ENCODE measurements at places on chromosomes 1 and 21.

- no peak for DNase-seq
Measured at GRCh38 chr1:50977575-50978143, 7.6 kb downstream of the CDKN2C start.

- DNase-seq, result no peak
Measured at GRCh38 chr1:210499956-210500355, 171.3 kb downstream of the HHAT start.

DNA sequence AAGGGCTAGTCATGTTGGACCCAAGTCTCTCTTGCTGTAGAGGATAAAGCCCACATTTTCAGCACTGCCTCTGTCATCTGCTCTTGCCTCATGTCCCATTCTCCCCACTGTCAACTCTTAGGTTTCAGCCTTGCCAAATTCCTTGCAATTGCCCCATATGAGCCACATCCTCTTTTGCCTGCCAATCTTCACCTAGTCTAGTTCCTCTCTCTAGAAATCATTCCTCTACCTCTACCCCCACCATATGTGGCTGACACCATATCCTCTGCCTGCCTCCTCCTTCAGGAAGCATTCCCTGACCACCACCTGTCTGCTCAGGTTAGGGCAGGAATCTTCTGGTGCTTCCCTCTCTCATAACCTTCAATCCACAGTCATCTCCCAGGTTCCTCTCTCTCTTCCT, 38.2 kb downstream of the SLC9A1 start:
- DNase-seq, result no peak

DNA sequence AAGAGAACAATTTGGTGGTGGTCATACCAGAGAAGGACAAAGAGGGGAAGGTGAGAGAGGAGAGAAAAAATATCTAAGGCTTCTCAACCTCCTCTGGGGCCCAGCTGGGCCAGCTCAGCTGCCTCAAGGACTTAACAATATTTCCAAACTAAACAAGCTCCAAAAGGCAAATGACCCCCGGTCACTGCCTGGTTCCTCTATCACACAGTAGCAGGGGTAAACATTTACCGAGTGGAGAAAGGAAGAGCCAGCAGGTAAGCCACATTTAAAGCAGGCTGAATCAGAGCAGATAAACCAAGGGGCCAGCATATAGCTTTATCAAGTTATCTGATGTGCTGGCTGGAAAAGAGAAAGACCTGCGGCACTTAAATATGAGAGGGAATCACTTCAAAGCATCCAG, 102.1 kb downstream of the KCND3 start:
- DNase-seq, result no peak

GRCh38 chr1:22955146-22955545, 17.5 kb downstream of the LACTBL1 start:
- no peak for DNase-seq

DNA sequence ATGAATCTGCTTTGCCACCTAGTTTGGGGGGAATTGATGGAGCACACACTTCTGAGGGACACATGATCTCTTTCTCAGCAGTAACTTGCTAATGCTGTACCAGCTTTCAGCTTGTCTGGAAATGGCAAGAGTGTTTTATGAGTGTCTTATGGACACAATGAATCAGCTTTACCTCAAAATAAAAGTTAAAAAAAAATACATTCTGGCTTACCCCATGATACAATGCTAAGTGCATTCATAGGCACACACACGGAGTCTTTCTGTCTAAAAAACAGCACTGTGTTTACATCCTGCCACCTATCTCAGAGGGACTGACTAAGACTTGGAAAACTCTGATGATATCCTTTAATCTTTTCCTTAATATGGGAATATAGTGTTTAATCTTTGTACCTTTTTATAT, 455.5 kb upstream of the ADAMTS5 start:
- DNase-seq, result no peak

DNA sequence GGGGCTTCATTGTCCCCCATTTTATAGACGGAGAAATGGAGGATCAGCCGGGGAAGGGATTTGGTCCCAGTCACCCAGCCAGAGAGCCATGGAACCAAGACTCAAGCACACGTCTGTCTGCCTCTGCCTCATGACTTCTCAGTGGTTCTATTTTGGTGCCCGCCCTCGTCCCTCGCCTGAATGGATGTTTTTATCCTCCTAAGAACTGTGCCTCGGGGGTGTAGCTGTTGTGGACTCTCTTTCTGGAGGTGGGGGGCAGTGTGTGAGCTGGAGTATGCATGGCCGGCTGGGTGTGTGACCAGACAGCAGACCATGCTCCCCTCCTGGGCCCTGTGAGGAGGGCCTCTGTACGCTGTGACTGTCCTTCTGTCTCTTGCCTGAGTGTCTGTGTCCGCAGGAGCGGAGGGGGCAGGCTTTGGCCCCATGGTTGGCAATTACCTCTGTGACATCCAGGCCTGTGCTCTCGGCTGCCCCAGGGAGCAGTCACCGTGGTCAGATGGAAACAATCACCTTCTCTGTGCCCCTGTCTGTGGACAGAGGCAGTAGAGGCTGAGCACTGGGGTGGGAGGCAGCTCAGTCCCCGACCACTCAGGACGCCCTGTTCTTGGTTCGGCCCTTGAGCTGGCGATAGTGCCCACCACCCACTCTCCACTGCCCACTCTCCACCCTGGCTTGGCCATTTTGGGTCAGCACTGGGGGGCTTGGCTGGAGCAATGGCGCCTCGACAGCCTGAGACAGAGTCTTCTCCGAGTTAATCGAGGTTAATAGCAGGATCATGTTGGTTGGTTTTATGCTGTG, 20.4 kb downstream of the WNT4 start:
- DNase-seq, result no peak

DNA sequence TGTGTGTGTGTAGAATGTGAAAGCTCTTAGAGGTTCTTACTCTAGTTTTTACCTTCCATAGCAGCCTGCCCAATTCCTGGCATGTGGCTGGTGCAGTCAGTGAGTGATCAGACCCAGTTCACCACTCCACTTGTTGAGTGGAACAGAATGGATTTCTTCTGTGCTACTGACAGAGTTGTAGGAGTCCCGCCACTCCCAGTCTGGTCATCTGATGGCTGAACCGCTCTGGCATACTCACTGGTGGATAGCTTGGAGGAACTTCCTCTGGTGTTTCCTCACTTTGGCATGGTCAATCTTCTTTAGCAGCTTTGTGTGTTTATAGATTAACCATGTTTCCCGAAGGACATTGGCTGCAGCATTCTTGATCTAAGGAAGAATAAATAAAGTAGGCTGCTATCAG, 106.7 kb upstream of the ADAR start:
- DNase-seq, result no peak

GRCh38 chr1:14363707-14364413, 234.6 kb upstream of the KAZN start:
- DNase-seq, result no peak

All from GM12878 (cell line).